Tibial nerve (tissue), 4 donors: ENCODE measurements at places on chromosomes 5 and 9. TPM values are rescaled to one million over a fixed set of nuclear protein-coding genes. Genes with fewer than 3 reads are reported as not detected.

- H3K36me3 ChIP-seq, result no peaks in the 10 kb centered on the region
- peak; percentile 73 for DNase-seq
Measured at GRCh38 chr9:136564379-136564988, 18.6 kb upstream of the NOTCH1 start.

GRCh38 chr5:122262103-122262502 is 49.9 kb upstream of the SNCAIP start:
- H3K4me1 ChIP-seq, result no peaks in the 10 kb centered on the region
- no peaks in the 10 kb centered on the region for H3K36me3 ChIP-seq
- no peak overlapping the region for H3K4me3 ChIP-seq
- no peaks in the 10 kb centered on the region for H3K27me3 ChIP-seq
- H3K27ac ChIP-seq, result no peak overlapping the region

- peak overlapping the region; percentile 92 for H3K27ac ChIP-seq
- H3K4me1 ChIP-seq, result no peaks in the 10 kb centered on the region
- H3K4me3 ChIP-seq, result peak overlapping the region; percentile 39
- DNase-seq, result no peak
- H3K27me3 ChIP-seq, result no peaks in the 10 kb centered on the region
Measured at GRCh38 chr9:127121628-127122175, 733 bp downstream of the ANGPTL2 start.

The KIF12 gene
- total RNA-seq, result not detected

The C9 gene
- not detected for total RNA-seq
